Activated naive CD4-positive, alpha-beta T cell treated with Interleukin-2 at 50 U/mL for 16 hours (primary cell): ENCODE measurements at places on chromosomes 7 and 10.

DNA sequence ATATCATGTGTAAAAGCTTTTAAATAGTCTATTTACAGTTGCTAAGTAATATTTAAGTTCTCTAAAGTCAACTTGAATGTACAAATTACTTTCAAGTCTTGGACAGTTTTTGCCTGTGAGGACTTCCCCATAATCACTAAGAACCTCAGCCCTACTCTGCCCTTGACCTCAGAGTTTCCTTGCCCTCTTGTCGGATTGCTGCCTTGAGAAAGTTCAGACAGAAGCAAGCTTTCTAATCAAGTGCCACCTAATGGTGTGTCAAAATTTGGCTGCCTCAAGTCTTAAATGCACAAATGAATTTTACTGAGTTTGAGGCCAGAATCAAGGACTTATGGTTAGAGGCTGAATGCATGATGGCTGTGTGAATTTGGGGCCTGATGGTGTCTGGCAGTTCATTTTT, 88.3 kb upstream of the KAT6B start:
- DNase-seq, result no peak

- DNase-seq, result no peak
Measured at GRCh38 chr7:98234429-98235147, 17.4 kb downstream of the TECPR1 start.

DNA sequence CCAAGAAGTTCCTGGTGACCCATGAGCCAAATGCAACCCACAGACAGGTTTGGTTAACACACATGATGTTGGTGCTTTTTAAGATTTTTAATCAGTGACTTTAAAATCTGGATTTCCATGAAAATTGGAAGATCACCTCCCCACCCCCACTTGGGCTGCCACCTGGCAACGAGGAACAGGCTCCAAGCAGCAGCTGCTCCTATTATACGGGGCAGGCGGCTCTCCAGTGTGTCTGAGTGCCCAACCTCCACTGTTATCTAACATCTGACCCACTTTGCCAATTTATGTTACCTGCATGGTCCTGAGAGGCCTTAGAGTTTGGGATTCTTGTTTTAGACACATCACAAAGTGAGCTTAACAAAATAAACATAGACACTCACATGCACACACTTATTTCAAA, 56.4 kb downstream of the SGMS1 start:
- DNase-seq, result no peak

DNA sequence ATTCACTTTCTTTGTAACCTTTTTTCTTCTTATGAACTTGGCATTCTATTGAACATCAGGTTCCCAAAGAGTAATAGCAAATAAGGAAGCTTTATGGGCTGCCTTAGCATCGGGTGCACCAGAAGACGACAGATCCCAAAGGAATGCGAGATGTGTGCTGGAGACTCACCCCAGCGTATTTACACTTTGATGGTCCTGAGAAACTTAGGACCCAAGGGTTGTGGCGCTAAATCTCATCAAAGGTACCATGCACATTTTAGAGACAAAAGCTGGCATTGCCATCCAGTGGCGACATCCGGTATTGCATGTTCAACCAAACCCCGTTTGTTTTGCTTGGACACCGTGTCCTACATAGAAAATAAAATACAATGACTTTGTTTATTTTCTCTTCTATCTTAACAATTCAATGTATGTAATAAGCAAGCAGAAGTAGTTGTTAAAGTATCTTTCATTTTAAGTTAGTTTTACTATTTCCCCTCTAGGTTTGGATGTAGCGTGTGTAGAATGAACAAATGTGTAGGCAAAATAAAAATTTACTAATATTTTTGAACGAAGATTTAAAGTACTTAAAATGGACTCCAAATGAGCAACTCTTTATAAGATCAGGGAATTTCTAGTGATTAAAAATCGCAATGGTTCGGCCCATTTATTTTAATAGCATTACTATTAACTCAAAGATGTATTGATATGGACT, 1154.8 kb downstream of the GATA3 start:
- DNase-seq, result peak; percentile 77

- DNase-seq, result no peak
Measured at GRCh38 chr7:4769761-4770160, 5.7 kb upstream of the AP5Z1 start.

DNA sequence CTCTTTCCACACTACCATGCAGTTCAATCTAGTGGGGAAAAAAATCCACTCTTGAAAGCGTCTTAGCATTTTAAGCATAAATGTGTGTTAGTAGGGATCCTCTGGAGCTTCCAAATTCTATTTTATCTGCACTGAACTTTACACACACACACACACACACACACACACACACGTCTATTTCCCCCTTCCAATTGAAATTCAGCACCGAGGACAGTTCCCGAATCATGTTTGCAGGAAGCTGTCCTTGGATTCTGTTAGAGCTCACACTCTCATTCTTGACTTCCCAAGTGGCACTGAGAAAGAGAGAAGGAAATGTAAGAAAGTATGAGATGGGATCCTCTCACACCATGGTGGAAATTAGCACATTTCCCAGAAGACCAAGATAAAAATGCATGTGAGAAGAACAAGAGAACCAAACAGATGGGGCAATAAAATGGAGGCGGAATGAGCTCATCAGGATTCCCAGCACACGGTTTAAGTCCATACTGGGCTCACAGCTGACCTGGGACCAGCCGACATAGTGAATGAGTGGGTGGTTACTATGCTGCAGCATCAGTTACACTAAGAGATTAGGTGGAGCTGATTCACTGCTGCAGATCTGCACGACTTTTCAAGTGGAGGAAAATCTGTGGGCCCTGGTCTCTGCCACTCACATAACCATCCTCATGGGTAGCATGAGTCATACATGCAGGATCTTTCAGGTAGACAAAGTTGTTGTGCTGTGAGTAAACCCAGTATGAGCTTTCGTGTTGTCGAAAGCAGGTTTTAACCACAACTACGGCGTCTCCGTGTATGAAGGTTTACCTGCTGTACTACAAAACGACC, 3.3 kb upstream of the NPTX2 start:
- DNase-seq, result no peak

DNA sequence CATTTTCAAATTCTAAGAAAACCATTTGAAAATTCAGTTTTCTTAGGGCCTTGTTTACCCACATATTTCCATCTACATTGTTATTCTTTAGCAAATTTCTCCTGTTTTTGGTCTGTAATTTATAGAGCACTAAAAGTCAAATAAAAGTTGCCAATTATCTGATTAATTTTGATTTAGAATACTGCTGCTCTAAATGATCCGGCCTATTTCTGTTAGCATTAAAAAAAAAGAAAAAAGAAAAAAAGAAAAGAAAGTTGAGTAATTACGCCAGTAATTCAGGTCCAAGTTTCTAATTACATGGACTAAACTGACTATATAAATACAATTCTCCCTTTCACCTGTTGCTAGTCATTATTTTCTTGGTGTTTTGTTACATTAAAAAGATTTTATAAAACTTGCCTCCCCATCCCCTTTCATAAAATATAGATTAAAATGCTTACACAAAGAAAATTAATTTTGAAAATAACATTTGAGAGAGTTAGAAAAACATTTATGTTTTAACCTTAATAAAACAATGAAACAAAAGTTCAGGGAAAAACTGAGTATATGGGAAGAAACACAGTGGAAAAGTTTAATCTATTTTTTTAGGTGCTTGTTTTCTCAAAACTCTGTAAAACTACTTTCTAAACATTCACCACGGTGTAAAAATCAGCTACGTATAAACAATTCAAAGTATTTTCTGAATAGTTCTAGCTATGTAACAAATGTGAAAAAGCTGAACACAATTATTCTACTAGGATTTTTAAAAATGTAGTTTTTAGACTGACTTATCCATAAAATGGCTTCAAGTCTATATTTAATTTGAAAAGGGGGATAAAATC, 6.8 kb upstream of the COMMD3 start:
- DNase-seq, result no peak

- DNase-seq, result no peak
Measured at GRCh38 chr10:124755581-124755980, 11.4 kb upstream of the FAM53B start.

DNA sequence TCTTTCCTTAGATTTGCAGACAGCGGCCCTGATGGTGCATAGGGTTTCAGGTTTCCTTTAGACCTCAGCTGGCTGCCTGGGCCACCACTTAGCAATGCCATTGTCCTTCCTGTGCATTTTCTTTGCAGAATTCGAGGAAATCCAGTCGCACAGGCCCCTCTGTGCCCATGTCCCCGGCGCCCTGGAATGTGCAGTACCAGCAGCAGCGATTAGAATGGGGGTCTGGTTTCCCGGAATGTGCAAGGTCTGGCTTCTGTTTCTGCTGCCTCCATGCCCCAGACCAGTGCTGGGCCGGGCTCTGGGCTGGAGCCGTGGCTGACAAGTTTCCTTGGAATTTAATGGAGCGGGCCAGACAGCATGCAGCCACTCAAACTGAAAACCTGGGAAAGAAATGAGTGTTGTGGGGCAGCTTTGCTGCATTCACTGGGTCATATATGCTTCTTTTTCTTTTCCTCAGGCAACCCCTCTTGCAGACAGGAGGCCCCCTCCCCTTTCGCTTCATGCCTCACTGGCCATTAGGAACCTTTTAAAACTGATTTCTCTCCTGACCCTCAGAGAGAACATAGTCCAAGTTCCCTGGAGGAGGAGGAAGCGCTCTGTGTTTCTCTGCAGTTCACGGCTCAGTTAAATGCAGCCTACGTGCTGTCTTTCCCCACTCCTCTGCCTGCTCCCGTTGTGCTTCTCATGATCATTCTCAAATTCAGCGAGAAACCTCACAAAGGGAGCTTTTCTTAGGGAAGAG, 14.4 kb downstream of the HTRA1 start:
- no peak for DNase-seq

DNA sequence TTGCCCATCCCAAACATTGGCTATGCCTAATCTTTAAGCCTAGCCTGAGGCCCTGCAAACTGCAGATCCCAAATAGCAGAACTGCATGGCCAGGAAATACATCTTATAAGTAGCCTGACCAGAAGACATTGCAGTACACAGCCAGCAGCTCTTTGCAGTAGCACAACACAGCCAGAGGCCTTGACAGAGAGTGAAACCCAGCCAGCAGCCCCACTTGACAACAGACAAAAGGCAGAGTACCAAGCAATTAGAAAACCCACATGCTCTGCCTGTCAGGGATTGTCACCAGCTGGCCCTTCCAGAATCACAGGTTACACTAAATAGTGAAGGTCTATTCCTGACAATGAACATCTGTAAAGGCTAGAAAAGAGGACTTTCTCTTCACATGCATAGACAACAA, 242.8 kb upstream of the TMEM72 start:
- no peak for DNase-seq

DNA sequence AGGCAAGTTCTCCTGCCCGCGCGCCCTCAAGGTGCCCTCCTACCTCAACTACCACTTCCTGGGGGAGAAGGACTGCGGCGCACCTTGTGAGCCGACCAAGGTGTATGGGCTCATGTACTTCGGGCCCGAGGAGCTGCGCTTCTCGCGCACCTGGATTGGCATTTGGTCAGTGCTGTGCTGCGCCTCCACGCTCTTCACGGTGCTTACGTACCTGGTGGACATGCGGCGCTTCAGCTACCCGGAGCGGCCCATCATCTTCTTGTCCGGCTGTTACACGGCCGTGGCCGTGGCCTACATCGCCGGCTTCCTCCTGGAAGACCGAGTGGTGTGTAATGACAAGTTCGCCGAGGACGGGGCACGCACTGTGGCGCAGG, 1.4 kb downstream of the FZD1 start:
- DNase-seq, result no peak

GRCh38 chr10:81884856-81885255, 9.9 kb downstream of the NRG3 start:
- no peak for DNase-seq

DNA sequence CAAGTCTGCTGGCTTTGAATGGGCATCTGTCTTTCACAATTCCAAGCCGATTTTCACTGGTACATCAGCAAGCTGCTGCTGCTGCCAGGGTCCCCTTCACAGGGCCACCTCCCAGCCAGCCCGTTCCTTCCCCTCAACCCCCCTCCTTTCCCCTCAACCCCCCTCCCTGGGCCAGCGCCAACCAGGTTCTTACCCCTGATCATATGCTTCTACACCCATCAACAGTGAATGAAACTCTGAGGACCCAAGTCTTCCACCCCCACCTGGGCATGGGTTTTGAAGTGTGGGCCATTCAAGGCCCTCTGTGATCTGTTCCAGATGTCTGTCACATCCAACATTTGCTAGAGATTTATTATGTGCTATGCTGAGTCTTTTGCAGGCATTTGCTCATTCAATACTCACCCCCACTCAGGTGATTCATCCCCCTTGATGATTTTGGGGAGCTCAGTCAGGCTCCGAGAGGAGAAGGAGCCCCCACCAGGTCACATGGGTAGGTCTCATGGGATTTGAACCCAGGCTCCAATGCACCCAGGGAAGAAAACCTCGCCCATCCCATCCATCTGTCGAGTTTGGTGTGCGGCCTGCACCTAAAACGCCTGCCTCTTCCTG, 52.7 kb upstream of the FOXK1 start:
- DNase-seq, result no peak

GRCh38 chr10:25112016-25112415, 62.8 kb upstream of the GPR158 start:
- DNase-seq, result no peak

DNA sequence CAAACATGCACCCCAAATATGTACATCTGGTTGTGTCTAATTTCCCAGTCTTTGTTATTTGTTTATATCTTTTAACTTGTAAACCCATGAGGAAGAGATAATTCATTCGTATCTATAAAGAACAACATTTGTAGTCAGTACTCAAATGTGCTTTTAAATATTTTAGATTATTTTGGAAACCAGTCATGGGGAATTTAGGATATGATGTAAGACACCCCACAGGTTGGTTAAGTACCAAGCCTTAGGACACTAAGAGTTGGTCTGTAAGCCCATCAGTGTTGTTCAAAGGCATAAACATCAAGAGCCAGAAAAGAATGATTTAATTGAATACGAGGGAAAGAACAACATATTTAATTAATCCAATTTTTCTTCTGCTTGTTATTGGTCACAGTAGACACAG, 421.1 kb upstream of the SEMA3C start:
- DNase-seq, result no peak

- DNase-seq, result no peak
Measured at GRCh38 chr10:35300063-35300699, 36.1 kb upstream of the CCNY start.

- no peak for DNase-seq
Measured at GRCh38 chr10:98173260-98173659, 38.8 kb downstream of the R3HCC1L start.

- no peak for DNase-seq
Measured at GRCh38 chr7:80859272-80859970, 59.4 kb downstream of the SEMA3C start.

- DNase-seq, result peak; percentile 15
Measured at GRCh38 chr7:2099048-2099957, 133.4 kb downstream of the MAD1L1 start.

GRCh38 chr7:36204929-36205635, 52.0 kb downstream of the EEPD1 start:
- DNase-seq, result no peak

GRCh38 chr10:131436458-131436857, 124.9 kb upstream of the TCERG1L start:
- no peak for DNase-seq

GRCh38 chr10:115278294-115278693, 185.1 kb downstream of the ATRNL1 start:
- DNase-seq, result no peak

DNA sequence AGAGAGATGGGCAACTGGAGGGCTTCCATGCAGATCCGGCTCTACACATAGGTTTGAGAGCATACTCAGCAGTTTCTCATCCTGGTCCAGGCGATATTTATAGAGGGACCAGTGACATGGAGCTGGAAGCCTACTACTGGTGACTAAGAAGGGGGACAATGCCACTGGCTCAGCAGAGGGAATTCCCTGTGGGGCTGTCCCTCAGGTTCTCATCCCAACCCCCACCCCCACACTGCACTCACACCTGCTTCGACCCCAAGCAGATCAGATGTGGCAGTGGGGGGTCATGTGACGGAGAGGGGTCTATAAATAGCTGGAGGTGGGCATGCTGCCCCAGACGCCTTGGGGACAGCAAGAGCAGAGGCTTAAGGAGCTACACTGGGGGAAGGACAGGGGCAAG, at the start of gene CLCN1:
Gene CLCN1, plus strand, starts transcription at position 336 of the 400 bp plus-strand sequence. CDS start 102 bp downstream, outside the sequence.
- no peak for DNase-seq
